AML-193 (cell line): ENCODE measurements at places on chromosomes 6 and 20.

DNA sequence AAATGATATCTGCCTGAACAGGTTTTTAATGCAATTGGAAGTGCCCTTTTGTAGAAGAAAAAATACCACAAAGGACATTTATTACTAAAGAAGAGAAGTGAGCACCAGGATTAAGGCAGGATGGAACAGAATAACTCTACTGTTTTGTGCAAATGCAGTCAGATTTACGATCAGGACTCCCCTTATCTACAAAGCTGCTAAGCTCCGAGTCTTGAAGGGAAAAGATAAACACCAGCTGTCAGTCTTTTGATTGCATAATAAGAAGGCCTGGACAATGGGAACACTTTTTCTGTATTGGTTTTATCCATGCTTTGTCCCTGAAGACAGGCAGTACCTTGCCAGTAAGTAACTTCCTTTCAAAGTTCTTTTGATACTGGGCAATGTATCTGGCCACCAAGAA lies 797.9 kb upstream of the SLC35B3 start:
- no peak for DNase-seq

DNA sequence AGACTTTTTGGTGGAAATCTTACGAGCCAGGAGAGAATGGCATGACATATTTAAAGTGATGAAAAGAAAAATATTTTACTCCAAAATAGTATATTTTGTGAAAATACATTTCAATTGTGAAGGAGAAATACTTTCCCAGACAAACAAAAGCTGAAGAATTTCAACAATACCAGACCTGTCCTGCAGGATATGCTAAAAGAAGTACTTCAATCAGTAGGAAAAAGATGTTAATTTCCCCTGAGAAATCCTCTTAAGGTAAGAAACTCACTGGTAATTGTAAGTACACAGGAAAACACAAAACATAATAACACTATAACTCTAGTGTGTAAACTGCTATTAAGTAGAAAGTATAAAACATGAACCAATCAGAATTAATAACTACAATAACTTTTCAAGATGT lies 341.8 kb upstream of the GJE1 start:
- no peak for DNase-seq

DNA sequence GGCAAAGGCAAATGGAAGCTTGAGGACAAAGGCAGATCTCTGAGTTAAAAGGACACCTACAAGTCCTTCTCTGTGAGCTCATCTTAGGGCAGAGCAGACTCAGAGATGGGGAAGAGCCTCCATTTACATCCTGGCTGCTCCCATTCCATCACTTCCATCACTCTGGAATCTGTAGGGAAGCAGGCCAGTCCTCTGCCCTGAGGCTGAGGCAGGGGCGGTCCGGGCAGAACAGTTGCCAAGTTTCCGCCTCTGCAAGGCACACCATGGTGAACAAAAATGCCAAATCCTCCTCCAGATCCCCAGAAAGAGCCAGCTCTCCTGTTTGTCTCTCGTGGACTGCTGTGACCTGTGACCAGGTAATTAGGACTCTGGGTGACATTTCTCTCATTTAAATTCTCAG lies 209.6 kb upstream of the SSTR4 start:
- DNase-seq = no peak

GRCh38 chr6:33249732-33250630 lies 21.7 kb downstream of the VPS52 start:
- no peak for DNase-seq

- DNase-seq = peak; percentile 44
Observed at GRCh38 chr6:105869835-105870440, 216.2 kb upstream of the PRDM1 start.

GRCh38 chr6:19538096-19538495 lies 299.1 kb upstream of the ID4 start:
- no peak for DNase-seq

GRCh38 chr6:78533876-78534275 lies 333.5 kb upstream of the IRAK1BP1 start:
- no peak for DNase-seq

DNA sequence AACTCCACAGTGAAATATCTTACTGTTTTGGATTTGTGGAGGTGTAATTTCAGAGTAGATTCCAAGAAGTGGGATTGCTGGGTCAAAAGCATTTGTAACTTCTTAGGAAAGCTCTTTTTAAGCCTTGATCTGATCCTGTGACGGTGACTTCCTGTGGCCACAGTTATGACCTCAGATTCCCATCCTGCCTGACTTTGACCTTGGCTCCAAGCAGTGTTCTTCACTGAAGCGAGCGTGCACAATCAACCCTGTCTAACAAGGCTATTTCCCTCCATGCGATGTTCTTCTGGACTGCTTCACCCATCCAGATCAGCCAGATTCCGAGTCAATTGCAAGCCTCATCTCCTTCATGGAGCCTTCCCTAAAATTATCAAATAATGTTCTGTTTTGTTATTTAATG lies 102.5 kb upstream of the RNF24 start:
- no peak for DNase-seq

DNA sequence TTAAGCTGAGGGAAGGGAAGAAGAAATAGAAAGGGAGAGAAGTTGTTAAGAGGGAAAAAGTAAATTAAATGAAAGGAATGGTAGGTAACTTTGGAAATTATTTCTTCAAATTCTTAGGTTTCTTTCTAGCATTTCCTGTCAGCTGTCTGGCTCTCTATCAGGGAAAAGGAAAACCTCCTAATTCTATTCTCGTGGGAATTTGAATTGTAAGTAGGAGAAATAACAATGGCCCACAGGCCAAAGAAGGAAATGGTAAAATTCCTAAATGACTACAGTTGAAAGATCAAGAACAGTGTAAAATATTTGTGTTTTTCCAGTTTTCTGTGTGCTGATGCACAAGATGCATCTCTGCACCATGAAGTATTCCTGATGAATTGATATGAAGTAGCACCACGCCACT lies 173.0 kb downstream of the IBTK start:
- DNase-seq = no peak

- DNase-seq = no peak
Observed at GRCh38 chr6:10723567-10723881, 654 bp downstream of the TMEM14C start.

DNA sequence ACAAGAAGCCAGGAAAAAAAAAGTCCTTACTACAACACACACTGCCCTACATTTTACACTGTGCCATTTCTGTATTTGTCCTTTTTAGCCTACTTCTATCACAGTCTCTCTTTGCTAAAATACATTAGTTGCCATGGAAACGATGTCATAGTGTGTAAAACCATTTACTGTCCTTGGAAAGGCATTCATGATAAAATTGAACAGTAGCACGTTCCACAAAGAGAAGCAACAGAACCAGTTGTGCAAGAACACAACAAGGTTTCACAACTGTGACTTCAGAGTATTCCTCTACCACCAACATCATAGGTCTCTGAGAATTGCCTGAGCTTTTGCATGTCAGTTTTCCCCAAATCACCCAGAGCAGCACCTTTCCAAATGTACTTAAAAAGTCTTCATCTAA lies 20.5 kb downstream of the FYN start:
- DNase-seq = peak; percentile 66

GRCh38 chr6:75147512-75147911 lies 58.3 kb downstream of the COL12A1 start:
- no peak for DNase-seq

GRCh38 chr6:139981768-139982181 lies 607.3 kb upstream of the CITED2 start:
- DNase-seq = no peak

GRCh38 chr6:72861935-72862432 lies 240.1 kb downstream of the KCNQ5 start:
- DNase-seq = peak; percentile 74

GRCh38 chr20:51529758-51530157 lies 12.8 kb downstream of the NFATC2 start:
- DNase-seq = no peak

DNA sequence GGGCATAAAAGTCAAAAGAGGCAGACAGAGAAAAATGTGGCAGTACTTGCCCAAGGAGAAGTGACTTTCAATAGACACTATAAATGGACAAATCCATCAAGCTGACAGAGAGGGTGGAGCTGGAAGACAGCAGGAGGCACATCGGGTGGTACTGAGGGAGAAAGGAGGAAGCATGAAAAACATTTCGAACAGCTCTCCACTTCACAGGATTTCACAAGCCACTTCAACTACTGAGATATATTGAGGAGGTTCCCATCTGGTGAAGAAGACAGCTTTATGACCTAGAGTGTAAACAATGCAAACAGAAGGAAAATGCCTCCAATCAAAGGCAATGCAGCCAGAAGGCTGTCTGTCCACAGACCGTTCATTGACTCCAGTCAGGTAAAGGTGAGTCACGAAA lies 259.4 kb upstream of the ECI2 start:
- DNase-seq = no peak

DNA sequence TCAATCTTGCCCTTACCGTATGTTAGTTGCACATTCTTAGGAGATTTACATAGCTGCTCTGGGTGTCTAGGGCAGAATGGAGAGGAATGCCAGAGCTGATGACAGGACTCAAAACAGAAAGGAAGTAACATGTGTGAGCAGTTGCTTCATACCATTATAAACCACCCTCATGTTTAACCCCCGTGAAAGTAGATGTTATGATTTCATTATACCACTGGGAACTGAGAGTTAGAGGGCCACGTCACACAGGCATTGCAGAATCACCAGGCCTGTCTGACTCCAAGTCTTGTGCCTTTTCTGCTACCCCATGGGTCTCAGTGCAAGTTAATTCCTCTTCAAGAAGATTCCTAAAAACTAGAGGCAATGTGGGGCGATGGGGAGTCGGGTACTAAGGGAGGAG lies 23.5 kb upstream of the SIM1 start:
- DNase-seq = peak; percentile 37

GRCh38 chr6:6920987-6921313 lies 186.8 kb upstream of the RREB1 start:
- no peak for DNase-seq

DNA sequence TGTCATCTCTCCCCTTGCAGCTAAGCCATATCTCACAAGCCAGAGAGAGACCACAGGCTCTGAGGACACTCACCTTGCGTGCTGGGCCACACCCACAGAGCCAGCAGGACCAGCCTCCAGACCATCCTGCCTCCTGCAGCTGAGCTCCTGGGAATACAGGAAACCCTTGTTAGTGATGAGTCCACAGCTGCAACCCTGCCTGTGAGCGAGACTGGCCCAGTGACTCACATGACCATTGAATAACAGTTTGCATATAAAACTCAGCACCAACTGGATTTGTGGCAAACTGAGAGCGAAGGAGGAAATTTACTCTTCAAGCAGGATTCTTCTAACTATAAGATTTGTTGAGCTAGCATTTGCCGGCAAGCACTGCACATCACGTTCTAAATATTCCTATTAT lies 3.0 kb downstream of the THBS2 start:
- no peak for DNase-seq

DNA sequence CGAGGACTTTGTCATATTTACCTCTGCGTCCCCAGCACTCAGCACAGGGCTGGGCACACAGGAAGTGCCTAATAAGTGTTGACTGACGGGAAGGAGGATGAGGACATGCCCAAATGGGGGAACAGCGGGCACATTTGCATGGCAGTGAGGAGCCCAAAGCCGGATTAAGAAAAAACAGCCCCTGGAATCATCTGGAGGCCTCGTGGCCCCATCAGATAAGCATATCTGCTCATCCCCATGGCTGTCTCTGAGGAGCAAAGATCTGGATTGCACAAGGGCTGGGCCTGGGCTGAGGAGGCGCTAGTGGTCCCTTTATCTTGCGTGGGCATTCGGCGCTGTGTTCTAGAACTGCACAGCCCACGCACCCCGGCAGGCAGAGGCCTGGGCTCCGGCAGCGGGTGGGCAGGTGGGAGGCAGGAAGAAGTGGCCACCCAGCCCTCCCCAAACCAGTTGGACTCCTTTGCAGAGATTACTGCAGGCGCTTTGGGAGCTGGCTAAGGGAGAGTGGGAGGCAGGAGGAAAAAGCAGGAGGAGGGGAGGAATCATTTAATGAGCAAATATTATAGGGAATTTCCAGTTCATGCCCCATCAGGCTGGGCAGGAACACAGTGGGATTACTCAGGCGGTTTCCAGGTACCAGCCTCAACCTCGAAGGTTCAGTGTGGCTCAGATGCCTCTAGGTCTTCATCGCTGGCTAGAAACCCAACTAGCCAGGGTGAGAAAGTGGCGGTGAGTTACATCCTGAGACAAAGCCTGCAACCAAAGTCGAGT lies 108.1 kb downstream of the CEBPB start:
- no peak for DNase-seq

DNA sequence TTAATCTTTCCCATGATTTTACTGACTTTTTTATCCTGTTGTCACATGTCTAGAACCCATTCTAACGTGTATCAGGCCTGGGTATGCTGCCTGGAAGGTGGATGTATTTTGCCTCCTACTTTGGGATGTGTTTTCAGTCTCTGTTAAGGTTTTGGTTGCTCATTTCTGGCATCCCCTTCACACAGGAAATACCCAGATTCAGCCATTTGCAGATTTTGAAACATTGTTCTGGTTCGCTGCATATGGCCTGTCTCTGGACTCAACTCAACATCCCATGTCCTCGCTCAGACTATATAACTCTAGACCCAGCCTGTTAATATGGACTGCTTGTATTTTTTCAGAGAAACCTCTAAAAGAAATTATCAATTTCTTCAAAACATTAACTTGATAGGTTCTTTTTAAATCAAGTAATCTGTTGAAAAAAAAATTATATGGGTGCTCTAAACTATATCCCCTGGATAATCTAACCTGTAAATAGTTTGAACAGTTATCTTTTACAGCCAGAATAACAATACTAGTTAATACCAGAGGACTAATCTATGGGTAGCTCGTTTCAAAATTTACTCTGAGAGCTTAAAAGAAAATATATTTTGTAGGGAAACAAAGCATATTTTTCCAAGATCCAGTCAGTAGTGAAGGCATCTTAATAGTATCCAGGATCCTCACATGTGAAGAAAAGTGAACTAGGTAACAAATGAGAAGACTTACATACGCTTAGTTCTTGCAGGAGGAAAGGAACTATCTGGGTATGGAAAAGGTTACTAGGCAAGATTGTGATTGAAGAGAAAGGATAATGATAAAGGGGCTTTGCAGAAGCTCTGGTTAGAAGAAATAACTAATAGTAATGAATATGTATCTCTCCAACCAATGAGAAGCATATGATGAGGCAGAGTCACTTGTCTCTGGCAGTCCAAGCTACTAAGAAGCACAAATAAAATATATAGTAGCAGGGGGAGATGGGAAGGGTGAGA lies 23.4 kb upstream of the HLA-DQB1 start:
- no peak for DNase-seq

- no peak for DNase-seq
Observed at GRCh38 chr6:7153789-7154188, 46.0 kb downstream of the RREB1 start.

- no peak for DNase-seq
Observed at GRCh38 chr6:43180985-43181384, 1.0 kb upstream of the CUL9 start.

DNA sequence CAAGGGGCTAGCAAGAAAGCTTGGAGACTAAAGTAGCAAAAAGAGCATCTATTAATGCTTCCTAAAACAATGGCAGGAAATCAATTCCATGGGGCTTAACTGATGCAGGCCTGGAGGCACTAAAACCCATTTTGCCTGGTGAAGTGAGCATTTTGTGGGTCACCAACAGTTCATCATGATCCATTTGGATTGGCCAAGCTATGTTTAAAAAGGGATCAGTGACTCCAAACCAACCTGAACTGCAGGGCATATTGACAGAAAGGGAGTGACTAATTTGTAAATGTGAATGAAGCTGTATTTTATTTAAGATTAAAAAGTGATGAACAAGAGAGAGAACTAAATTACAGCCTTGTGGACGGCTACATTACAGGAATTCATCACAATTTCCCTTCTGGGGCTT lies 132.0 kb downstream of the PCSK2 start:
- DNase-seq = no peak

GRCh38 chr6:113998811-113999210 lies 27.9 kb upstream of the HDAC2 start:
- no peak for DNase-seq
